Thoracic aorta endothelial cell (primary cell): ENCODE measurements at places on chromosomes 3 and 15. TPM values are rescaled to one million over a fixed set of nuclear protein-coding genes. Genes with fewer than 3 reads are reported as not detected.

The ISL2 gene
- 0.13 and 0.14 TPM in 2 replicates for total RNA-seq

The NXPE3 gene
- total RNA-seq = 11.2 and 11.5 TPM in 2 replicates

The ALS2CL gene
- total RNA-seq = 5.3 and 8.5 TPM in 2 replicates

The PSMD2 gene
- 535 and 555 TPM in 2 replicates for total RNA-seq

The BSN gene
- 0.13 and 0.14 TPM in 2 replicates for total RNA-seq

The FEZF2 gene
- not detected in 2 replicates for total RNA-seq

The MUC20 gene
- not detected in 2 replicates for total RNA-seq

The RPP14 gene
- total RNA-seq = 21.1 and 23.1 TPM in 2 replicates

The CLDN16 gene
- not detected in 2 replicates for total RNA-seq

The MRAS gene
- total RNA-seq = 10.0 and 17.6 TPM in 2 replicates

The ZMAT3 gene
- 45.9 and 71.9 TPM in 2 replicates for total RNA-seq

The CEMIP gene
- total RNA-seq = 0.50 and 1.1 TPM in 2 replicates

The DCP1A gene
- total RNA-seq = 32.0 and 32.3 TPM in 2 replicates

The KCNH8 gene
- under 0.01 TPM in 1 of 2 replicates, not detected in the other for total RNA-seq

The CD80 gene
- not detected in 2 replicates for total RNA-seq

The DYNC1LI1 gene
- 56.9 and 65.8 TPM in 2 replicates for total RNA-seq

The CFAP20DC gene
- 4.3 TPM in 2 replicates for total RNA-seq

The NAA50 gene
- 264 and 310 TPM in 2 replicates for total RNA-seq

The ANXA2 gene
- 3,978 and 4,026 TPM in 2 replicates for total RNA-seq

The TM4SF18 gene
- 156 and 234 TPM in 2 replicates for total RNA-seq

The CCR3 gene
- total RNA-seq = not detected in 2 replicates

The NSUN3 gene
- total RNA-seq = 15.7 and 16.4 TPM in 2 replicates

The LNP1 gene
- 2.2 and 2.9 TPM in 2 replicates for total RNA-seq

The SLC9A9 gene
- 3.7 and 5.6 TPM in 2 replicates for total RNA-seq

The CGNL1 gene
- total RNA-seq = 31.5 and 55.5 TPM in 2 replicates

The PLA2G4D gene
- not detected in 2 replicates for total RNA-seq

The SLC51A gene
- total RNA-seq = not detected in 2 replicates

The CMTM8 gene
- 2.3 and 5.6 TPM in 2 replicates for total RNA-seq

The SLC15A2 gene
- total RNA-seq = under 0.01 and 0.36 TPM in 2 replicates

The THAP10 gene
- 3.2 and 3.9 TPM in 2 replicates for total RNA-seq

The CLSTN2 gene
- under 0.01 and 0.07 TPM in 2 replicates for total RNA-seq

The TTLL13 gene
- not detected in 2 replicates for total RNA-seq

The GUCA1C gene
- not detected in 2 replicates for total RNA-seq

The KNG1 gene
- total RNA-seq = not detected in 2 replicates

The FLNB gene
- 776 and 779 TPM in 2 replicates for total RNA-seq

The CCR1 gene
- not detected in 2 replicates for total RNA-seq

The PIGBOS1 gene
- 10.0 and 11.8 TPM in 2 replicates for total RNA-seq
